ENCODE measurements at places on chromosomes 7 and 10.

DNA sequence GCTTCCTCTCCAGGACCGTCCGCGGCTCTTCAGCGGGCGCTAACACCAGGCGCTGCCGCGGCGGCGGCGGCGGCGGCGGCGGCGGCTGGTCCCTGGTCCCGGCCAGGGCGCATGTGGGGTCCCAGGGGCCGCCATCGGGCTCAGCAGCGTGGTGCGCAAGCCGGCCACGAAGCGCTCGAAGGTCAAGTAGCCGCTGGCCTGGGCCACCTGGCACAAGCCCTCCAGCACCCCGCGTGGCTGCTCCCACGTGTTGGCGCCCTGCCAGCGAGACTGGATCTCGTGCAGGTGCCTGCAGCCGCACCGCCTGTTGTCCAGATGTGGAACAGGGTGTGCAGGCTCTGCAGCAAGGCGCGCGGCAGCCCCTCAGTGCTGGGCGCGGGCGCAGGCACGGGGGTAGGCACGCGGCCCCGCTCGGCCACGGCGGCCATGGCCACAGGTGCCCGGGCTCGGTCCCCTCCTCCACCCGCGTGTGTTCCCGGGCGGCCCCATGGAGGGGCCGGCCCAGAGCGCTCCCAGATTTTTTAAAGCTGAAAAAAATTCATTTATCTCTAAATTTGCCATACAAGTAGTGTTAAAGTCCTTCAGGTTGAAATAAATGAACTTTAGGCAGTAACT, 884.2 kb upstream of the ZNF722 start:
- DNase-seq: no peak

- DNase-seq: no peak
Measured at GRCh38 chr10:34177445-34177844, 637.7 kb downstream of the PARD3 start.

GRCh38 chr10:13528123-13528874, 515 bp downstream of the BEND7 start:
- no peak for DNase-seq

GRCh38 chr10:89829887-89830269, 128.5 kb downstream of the KIF20B start:
- DNase-seq: no peak

GRCh38 chr10:115861455-115861854, 411.6 kb downstream of the GFRA1 start:
- DNase-seq: no peak

All from stimulated activated CD4-positive, alpha-beta T cell treated with anti-CD3 and anti-CD28 coated beads, TNF-alpha, amount 100 ng/mL, for 1 hour (primary cell).